ENCODE measurements at places on chromosomes 7 and 10.

DNA sequence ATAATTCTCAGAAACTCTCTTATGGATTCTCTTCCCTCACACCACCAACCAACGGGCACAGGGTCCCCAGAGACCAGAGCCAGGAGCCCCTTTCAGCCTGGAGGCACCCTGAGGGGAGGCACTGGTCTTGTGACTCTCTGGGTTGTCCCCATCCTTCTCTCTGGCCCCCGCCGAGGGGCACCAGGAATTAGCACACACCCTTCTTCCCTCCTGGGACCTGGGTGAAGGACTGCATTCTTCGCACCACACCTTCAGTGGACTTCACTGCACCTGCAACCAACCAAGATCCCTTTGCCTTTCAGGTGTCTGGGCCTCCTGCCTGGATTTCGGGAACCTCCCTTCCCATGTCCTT is 22.1 kb downstream of the PLAC9 start:
- DNase-seq: no peak

- no peak for DNase-seq
Measured at GRCh38 chr10:131141207-131141606, 170.3 kb downstream of the TCERG1L start.

- DNase-seq: no peak
Measured at GRCh38 chr7:2131800-2132199, 100.9 kb downstream of the MAD1L1 start.

DNA sequence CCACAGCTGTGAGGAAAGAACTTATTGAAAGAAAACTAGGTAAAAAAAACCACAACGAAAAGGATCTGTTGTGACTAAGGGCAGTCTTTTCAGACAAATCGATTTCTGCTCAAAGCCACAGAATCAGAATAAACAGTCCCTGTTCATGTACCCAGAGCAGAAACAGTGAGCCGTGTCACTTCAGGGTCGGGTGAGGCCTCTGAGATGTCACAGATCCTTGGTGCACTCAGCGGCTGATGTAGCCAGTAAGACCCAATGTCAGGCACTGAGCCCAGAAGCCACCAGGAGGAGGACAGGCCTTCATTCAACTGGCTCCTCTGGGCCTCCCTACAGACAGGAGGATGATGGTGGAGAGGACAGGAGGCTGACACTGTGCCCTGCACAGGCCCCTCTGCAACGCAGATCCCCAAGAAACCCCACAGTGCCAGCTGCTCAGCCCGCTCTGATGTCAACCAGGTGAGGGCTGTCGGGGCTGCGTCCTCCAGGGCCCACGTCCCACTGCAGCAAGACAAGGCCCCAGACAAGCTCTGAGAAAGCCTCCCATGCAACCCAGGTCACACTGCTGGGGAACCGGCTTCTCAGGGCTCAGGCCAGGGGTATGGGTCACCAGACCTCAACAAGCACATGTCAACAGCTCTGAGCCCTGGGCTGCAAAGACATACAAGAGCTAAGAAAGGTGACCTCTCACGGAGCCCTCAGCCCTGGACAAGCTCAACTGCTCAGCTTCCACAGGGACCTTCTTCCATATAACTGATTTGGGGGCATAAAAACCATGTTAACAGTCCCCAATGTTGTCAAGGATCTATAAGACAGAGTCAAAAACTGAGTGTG is 190.6 kb downstream of the PARD3 start:
- DNase-seq: no peak

DNA sequence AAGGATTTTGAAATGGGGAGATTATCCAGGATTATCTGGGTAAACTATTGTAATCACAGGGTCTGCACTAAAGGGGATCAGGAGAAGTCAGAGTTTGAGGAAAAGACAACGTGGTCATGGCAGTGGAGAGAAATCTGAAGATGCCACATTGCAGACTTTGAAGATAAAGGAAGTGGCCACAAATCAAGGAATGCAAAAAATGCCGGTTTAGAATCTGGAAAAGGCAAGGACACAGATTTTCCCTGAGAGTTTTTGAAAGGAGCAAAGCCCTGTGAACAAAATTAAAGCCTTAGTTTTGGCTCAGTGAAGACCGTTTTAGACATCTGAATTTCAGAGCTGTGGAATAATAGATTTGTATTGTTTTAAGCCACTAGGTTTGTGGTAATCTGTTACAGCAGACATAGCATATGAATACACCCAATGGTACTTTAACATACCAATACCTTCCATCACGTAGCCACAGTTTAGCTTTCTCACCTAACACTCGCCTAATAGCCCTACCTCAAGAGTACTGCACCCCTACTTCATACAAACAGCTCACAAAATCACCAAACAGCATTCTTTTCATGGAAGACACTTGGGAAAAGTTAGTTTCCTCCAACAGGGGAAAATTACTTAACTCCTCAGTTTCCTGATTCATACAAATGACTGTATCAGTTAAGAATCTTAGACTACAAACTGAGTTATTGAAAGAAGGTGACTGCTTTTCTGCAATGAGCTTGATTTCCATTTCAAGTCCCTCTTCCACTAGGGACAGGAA is 446.5 kb downstream of the INHBA start:
- no peak for DNase-seq

- no peak for DNase-seq
Measured at GRCh38 chr7:106542550-106543220, 118.3 kb downstream of the CCDC71L start.

DNA sequence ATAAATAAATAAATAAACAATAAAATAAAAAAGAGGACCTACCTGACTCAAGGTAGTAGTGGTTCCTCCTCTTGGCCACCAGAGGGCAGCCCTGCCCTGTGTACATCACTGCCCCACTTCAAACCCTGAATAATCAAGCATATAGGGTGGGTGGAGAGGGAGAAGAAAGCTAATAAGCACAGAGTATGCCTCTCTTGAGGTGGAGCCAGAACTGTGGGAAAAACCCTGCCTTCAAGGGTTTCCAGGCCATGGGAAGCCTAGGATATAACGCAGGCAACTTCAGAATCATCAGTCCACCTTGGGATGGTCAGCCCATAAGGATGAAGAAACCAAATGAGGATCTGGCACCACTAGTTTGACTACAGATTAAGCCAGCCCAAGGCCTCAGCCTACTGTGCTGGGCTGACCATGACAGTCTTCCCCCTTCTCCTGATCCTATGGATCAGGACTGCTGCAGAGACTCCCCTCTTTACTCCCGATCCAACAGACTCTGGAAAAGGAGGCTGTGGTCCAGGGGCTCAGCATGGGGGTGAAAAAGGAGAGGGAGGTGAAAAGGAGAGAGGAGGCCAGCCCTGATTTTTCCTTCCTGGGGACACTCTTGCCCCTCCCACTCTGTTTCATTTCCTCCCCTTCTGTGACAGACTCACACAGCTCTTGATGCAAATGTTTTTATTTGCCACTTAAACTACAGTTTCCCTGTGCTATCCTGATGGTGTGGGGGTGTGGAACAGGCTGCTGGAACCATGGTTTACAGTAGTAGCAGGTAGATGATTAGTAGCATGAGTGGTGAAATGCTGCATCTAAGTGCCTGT is 10.1 kb downstream of the AVPI1 start:
- DNase-seq: peak; percentile 26

GRCh38 chr7:17772581-17773288 is 167.6 kb downstream of the SNX13 start:
- DNase-seq: no peak

DNA sequence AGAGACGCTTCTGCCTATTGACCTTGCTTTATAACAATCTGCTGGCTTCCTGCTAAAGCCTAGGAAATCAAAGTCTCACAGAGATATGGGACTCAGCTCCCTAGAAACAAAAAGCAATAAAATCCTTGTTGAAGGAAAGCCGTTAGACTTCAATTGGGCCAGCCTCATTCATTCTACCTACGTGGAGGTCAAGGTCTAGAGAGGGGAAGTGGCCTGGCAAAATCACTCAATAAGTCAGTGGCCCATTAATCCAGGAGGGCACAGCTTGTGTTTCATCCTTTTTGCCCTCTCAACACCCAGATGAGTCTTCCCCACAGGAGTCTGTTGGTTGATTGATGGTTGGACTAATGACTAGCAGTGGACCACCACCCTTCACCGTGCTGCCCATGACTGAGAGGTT is 40.5 kb upstream of the ACSL5 start:
- no peak for DNase-seq

GRCh38 chr10:62049624-62050345 is 148.3 kb downstream of the ARID5B start:
- no peak for DNase-seq

DNA sequence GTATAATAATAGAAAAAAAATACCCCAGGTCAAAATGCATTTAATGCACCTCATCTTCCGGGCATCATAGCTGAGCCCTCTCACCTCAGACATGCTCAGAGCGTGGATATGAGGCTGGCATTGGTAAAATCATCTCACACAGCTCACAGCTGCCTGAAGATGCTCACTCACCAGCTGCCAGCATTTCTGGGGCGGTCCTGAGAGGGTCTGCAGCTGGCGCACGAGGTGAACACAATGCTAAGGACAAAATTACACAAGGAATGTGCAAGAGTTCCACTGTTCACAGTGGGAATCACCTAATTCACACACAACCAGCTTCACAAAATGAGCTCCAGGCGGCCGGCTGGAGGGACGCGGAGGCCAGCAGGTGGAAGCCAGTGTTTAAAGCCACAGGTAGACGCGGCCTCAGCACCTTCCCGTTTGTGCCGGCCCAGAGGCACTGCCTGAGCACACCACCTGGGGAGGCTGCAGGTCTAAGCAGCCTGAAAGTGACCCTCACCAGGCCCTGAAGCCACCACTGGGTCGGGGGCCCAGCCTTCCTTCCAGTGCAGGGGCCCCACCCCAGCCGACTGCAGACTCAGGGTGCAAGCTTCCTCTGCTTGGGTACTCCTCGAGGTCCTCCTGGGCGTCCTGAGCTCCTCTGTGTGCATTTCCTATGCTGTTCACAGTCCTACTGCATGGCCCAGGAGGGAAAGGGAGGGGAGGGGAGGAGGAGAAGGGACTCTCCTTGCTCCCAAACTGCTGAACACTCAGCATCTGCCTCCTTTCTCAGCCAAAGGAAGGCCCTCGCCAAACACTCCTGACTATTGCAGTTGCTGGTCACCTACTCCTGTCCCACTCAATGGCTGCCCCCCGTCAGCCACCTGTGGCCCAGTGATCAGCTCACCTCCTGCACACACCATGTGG is 61.2 kb upstream of the FAM20C start:
- no peak for DNase-seq

GRCh38 chr7:83150310-83150709 is 12.4 kb downstream of the PCLO start:
- no peak for DNase-seq

DNA sequence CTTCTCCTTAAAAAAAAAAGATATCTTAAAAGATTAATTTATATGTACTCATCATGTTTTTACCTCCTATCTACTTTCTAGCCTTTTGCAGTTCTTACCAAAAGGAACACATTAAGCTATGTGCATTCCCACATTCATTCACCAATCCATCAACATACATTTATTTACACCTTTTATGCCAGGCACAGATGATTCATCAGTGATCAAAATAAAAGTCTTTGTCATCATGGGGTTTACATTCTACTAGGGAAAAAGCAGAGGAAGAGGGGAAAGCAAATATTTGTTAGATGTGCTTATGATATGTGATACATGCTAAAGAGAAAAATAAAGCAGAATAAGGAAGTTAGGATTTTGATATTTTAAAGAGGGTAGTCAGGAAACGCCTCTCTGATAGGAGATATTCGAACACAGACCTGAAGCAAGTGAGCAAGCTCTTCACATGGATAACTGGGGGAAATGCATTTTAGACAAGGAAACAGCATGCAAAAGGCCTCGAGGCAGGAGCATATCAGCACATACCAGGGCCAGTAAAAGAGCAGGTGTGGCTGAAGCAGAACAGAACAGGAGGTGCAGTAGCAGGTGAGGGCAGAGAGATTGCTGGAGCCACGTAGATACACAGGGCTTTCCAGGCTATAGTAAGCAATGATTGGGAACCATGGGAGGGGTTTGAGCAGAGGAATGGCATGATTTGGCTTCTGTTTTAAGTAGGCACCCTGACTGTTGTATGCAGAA is 67.4 kb downstream of the REEP3 start:
- no peak for DNase-seq

DNA sequence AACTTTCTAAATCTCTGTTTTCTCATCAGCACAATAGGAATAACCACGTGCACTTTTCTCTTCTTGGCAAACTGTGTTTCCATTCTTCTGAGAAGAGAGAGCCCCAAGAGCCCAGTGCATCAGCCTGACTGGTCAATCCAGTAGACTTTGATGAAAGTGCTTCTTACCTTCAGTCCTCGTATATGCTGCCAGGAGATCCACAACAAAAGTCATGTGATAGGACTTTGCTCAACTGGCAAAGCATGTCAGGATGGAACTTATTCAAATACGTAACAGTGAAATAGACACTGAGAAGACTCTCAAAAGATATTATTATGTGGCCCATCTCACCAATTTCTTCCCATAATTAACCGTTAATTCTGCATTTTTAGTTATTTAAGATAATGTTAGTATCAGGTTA is 1031.5 kb upstream of the LRRTM3 start:
- no peak for DNase-seq

DNA sequence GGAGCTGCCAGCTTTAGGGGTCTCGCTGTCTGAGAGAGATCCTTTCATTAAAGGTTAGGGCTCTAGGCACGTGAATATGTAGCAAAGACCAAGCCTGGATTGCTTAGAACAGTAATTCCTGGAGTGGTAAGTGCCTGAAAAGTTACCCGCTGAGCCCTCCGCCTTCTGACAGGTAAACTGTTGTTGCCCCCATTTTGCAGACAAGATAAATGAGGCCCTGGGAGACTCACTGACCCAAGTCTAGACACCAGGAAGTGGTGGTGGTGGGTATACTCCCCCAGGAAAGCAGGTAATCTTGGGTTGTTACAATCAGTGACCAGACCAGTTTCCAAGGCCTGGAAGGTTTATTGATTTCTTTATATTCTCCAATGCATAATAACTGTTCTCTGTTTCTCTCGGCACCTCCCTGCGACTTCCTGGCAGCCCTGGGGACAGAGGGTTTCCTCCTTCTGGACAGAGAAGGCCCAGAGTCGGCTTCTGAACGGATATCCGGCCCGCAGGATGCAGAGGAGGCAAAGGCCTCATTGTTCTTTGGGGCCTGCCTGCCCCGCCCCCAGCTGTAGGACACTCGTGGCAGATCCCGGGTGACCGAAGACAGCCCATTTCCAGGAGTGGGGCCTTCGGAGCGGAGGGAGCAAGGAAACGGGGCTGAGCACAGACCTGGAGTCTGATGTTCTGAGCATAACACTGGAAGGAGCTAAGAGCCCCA is 1.3 kb upstream of the GRK5 start:
- no peak for DNase-seq

DNA sequence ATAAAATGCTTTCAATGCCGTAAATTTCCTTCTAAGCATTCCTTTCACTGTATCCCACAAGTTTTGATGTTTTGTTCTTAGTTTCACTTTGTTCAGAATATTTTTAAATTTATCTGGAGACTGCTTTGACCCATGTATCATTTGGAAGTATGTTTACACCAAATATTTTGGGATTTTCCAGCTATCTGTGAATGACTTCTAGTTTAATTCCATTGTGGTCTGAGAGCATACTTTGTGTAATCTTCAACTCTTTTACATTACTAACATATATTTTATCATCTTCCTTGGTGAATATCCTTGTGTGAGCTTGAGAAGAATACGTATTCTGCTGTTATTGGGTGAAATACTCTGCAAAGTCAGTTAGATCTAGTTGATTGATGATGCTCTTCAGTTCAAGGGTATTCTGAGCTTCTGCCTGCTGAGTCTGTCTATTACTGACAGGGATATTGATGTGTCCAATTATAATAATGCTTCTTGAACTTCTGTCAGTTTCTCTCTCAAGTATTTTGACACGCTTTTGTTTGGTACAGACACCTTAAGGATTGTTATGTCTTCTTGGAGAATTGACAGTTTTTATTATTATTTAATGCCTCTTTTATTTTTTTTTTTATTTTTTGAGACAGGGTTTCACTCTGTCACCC is 31.6 kb downstream of the MKLN1 start:
- no peak for DNase-seq

Data from activated CD8-positive, alpha-beta memory T cell treated with anti-CD3 and anti-CD28 coated beads for 4 hours (primary cell).